Stimulated activated CD4-positive, alpha-beta T cell treated with anti-CD3 and anti-CD28 coated beads, TNF-alpha, amount 100 ng/mL, for 4 hours (primary cell): ENCODE measurements at places on chromosomes 2 and 18.

- no peak for DNase-seq
These were observed 6.2 kb downstream of the IMPA2 start for GRCh38 chr18:11987527-11987926.

GRCh38 chr2:55051026-55051866 lies 995 bp upstream of the RTN4 start:
- DNase-seq = no peak

GRCh38 chr18:47283476-47283875 lies 32.0 kb upstream of the SKOR2 start:
- no peak for DNase-seq

DNA sequence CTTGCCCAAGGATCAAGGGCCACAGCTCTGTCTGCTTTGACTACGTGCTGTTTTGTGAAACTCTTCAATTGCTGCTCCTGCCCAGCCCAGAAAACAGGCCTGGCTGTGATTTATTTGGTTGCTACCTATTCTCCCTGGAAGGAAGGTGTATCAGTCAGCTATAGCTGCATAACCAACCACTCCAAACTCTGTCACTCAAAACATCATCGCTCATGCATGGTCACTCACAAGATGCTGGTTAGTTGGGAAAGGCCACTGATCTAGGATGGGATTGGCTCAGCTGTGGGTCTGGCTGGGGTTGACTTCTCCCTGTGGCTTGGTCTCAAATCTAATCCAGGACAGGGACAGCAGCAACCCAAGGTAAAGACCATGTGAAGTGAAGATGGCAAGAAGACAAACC lies 14.6 kb downstream of the TEX51 start:
- no peak for DNase-seq

DNA sequence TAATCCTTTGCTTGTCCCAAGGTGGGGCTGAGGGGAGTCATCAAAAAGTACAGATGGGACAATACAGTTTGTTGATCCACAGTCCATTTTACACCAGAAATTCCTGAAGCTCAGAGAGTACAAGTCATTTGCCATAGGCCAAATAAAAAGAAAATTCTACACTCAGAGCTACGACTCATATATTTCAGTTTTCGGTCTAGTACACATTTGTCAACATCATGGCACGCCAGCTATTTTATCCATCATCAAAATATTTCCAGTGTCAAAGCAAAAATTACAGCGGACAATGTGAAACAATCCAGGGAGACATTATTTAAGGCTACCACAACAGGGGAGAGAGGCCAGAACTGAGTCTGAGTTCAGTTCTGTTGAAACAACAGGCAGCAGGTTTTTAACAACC lies 587.5 kb upstream of the DSEL start:
- DNase-seq = no peak
